ENCODE measurements at places on chromosomes 6 and 20.

DNA sequence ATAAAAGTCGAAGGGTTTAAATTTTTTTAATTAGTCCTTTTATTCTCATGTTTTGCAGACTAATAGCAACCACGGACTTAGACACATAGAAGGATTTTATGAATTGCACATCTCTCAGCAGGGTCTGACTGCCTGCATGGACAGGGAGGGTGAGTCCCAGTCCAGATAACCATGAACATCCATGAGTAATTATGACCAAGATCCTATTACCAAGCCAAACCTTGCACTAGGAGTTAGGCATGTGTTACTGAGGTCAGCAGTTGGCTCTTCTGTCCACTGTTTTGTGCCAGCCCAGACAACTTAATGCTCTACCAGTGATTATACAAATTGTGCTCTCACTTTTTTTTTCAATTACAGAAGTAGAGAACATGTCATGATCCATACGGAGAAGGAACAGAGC is 211.2 kb downstream of the MAFB start:
- no peaks in the 10 kb centered on the region for H3K36me3 ChIP-seq
- no peaks in the 10 kb centered on the region for H3K4me1 ChIP-seq
- H3K27me3 ChIP-seq: no peaks in the 10 kb centered on the region
- no peak overlapping the region for H3K4me3 ChIP-seq
- DNase-seq: no peak

DNA sequence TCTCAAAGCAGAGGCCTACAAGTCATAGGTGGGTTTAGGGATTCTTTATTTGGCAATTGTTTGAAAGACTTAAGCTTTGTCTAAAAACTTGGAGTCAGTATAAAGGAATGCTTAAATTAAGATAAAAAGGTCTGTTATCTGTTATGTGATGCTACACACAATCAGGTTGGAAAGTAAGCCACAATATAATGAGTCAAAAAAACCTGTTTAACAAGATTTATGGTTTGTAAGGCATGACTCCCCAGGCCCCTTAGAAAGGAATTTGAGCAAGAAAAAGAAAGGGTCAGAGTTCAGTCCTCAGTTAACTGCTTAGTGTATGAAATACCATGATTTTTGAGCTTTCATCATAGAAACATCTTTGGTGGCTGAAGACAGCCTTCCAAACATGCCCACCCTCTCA is 66.8 kb upstream of the HMGN3 start:
- H3K4me1 ChIP-seq: peaks cover 23% of the 10 kb centered on the region
- H3K4me3 ChIP-seq: no peak overlapping the region
- H3K36me3 ChIP-seq: no peaks in the 10 kb centered on the region

DNA sequence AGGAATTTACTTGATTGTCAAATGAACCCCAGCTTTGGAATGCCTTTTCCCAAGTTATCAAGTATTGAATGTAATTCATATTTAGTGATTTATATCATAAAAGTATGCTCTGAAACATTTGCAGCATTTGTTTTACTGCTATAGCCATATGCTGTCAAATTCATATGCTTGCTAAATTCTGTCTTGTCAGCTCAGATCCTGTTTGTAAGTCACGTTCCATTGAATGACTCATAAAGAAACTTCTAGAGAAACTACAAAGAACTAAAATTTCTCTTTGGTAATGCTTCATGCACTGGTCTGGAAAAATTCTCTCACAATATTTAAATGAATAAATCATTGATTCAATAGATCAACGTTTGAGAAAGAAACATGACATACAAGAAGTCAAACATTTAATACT is 445.9 kb downstream of the PHF3 start:
- H3K4me1 ChIP-seq: no peaks in the 10 kb centered on the region
- DNase-seq: no peak
- no peaks in the 10 kb centered on the region for H3K36me3 ChIP-seq
- H3K27ac ChIP-seq: no peak overlapping the region

- H3K4me1 ChIP-seq: peaks cover 10% of the 10 kb centered on the region
- no peaks in the 10 kb centered on the region for H3K36me3 ChIP-seq
- no peak overlapping the region for H3K4me3 ChIP-seq
- no peaks in the 10 kb centered on the region for H3K27me3 ChIP-seq
- no peak overlapping the region for H3K27ac ChIP-seq
These were observed 71.4 kb downstream of the AFG1L start for GRCh38 chr6:108366236-108366635.

DNA sequence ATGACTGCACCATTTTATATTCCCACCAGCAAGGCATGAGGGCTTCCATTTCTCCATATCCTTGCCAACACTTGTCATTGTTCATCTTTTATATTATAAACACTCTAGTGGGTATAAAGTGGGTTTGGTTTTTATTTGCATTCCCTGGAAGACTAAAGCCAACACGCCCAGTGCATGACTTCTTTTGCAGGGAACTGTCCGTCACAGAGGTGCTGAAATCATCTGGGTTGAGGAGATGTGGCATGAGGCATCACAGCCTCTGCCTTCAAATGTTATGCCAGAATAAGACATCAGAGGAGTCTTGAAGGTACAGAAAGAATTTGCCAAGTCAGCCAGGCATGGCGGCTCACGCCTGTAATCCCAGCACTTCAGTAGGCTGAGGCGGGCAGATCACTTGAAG is 29.9 kb upstream of the FAM210B start:
- H3K27ac ChIP-seq: no peak overlapping the region
- no peak overlapping the region for H3K4me3 ChIP-seq
- H3K36me3 ChIP-seq: no peaks in the 10 kb centered on the region
- no peaks in the 10 kb centered on the region for H3K27me3 ChIP-seq

Data from keratinocyte (primary cell).